ENCODE measurements at places on chromosomes 1 and 21.
A peak's percentile ranks its signal among the peaks of the same experiment; 100 is the strongest.

DNA sequence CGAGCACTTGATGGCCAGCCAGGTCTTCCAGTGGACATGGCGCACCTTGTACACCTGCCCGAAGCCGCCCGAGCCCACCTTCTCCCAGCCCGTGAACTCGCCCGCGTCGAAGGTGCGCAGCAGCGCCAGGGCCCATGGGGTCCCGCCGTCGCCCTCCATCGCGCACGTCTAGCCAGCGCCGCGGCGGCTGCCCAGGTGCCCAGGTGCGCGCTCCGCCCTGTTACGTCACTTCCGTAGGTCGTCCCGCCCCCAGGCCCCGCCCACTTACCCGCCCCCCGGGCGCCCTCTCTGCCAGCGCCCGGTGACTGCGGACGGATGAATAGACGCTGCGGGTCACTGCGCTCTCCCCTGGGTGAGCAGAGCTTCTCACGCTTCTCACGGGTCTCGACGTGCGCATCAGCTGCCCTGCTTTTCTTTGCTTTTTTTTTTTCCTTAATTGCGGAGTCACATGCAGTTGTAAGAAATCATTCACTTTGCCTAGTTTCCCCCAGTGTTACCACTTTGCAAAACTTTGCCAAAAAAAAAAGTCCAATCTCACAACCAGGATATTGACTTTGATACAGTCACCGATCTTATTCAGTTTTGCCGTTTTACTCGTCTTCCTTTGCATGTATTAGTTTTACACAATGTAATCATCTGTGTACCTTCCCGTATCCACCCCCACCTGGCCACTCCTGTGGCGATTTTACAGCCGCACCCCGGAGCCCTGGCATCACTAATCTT is at the start of gene RIPK4:
TSS of gene RIPK4 (minus strand) at position 170 of the 723 bp plus-strand sequence. CDS start at position 159, 11 bp downstream.
- peak; percentile 93 for DNase-seq

DNA sequence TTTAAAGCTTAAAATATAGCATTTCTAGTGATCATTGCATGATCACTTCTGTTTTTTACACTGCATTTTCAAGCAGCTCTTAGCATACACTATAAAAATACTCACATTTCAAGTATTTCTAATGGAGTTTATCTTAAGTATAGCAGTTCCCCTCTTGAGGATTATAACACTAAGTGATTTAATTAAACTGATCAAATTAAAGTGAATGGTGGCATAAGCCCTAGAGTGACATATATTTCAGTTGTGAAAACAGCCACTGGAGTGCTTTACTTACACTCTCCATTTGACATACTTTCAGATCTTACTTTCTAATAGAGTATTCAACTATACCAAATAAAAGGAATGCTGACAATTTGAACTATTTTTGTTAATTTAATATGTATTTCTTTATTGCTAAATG is 623.3 kb upstream of the TMPRSS15 start:
- no peak for DNase-seq

DNA sequence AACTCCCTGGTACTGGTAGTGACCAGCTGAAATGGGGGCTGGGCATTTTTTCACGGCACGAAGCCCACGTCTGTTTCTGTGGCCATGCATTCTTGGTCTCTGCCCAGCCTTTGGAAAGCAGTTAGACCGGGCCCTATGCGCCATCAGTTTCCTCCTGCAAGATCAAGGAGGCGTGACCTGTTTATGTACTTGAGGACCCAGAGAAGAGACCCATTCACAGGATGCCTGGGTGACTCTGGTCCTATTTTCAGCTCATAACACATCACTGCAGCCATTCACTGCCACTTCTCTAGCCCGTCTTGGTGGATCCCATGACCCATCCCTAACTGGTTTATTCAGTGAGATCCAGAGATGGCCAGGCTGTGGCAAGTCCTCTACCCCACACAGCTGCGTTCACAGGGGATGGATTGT is 70.4 kb downstream of the SPSB1 start:
- DNase-seq, result no peak

GRCh38 chr1:202688401-202688800 is 21.9 kb downstream of the SYT2 start:
- DNase-seq, result no peak

DNA sequence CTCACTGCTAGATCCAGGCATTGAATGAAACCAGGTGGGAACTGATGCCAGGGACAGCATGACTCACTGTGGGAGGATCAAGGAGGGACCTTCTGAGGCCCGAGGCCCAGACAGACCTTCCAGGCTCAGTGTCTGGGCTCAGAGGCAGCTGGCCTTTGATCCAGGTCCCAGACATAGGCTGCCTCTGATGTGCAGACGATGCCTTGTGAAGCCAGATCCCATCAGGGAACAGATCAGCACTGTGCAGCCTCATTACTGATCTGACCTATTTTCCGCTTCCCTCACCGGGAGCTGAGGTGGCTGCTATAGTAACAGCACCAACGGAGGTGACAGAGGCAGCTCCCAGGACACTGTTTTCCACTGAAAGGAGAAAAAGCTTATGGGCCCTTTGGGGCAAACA is 399.5 kb downstream of the MATN1 start:
- no peak for DNase-seq

DNA sequence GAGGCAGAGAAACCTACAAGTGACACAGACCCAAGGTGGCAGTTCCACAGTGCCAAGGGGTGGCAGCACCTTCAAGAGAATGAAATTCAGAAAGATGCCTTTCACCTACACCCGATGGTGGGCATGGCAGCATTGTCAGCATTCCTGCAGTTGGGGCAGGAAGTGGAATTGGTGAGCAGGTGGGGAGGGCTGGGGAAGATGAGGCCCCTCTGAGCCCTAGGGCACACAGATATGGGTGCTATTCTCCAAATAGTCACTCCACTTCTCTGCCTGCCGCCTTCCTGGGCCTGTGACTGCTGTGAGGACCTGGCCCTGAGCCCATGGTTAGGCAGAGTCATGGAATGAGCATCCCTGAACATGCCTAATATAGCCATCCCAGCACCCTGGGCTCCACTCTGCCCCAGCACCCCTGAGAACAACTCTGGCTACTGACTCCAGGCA is 8.3 kb downstream of the SHISA4 start:
- DNase-seq, result no peak

All from NCI-H345 (cell line).